ENCODE measurements at places on chromosomes 12 and 14.
A peak's percentile ranks its signal among the peaks of the same experiment; 100 is the strongest.

DNA sequence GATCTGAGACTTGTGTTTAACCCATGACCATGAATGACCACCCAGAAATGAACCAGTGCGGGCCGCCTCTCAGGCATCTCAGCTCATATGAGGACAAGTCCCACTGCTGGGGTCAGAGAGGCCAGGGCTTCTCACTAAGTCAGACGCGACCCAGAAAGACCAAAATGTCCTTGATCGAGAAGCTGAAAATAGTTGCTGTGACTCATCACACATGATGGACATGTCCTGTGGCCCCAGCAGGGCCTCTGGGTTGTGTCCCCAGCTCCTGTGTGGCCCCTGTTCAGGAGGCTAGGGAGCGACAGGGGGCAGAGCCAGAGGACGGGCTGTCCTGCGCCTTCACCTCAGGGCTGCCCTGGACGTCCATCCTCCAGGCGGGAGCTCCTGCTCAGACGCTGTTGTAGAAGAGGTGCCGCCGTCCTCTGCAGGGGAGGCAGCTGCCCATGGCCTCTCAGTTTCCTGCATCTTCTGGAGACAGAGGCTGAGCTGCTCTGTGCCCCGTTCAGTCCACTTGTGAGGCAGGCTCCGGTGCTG, 29.0 kb upstream of the FAM181A start:
- no peak for DNase-seq

DNA sequence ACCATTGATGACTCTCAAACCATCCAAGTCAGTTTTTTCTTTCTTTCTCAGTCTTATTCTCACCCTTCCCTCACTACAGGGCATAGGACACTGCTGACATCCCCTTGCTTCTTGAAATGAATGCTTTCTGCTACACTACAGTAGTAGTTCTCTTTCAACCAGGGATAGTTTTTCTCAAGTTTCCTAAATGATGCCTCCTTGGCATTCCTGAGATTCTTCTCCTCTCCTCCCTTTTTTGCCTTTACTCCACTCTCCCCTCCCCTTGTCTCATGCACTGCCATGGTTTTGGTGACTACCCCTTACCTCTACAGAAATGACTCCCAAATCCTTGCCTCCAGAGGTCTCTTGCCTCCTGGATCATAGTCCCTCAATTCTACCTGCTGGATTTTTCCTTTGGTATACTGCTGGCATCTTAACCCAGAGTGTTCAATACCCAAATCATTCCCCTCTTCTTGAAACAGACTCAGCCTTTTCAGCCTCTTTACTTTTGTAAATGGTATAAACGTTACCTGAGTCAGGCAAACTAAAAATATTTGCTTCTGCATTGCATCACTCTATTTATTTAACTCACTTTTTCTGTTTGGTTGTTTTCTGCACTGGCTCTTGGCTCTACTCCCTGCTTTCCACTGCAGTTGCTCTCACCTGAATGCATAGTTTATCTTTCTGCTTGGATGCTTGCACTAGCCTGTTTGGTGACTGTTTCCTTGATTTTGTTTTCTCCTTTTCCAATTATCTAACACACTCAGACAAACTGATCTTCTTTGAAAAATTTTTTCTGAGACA, 211.6 kb upstream of the IGF1 start:
- DNase-seq = no peak

- DNase-seq = no peak
These were observed 133.2 kb downstream of the SLC35F4 start for GRCh38 chr14:57732463-57733285.

GRCh38 chr14:67172056-67172455, 17.2 kb upstream of the GARIN2 start:
- no peak for DNase-seq

DNA sequence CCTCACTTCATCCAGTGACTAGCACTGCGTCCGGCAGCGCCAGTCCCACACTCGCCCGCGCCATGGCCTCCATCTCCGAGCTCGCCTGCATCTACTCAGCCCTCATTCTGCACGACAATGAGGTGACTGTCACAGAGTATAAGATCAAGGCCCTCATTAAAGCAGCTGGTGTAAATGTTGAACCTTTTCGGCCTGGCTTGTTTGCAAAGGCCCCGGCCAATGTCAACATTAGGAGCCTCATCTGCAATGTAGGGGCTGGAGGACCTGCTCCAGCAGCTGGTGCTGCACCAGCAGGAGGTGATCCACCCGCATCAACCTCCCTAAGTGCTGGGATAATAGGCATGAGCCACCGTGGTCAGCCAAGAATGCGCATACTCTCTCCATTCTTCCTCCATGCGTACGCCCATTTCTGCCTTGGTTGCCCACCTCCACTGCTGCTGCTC, 59.9 kb downstream of the IRF2BPL start:
- no peak for DNase-seq

DNA sequence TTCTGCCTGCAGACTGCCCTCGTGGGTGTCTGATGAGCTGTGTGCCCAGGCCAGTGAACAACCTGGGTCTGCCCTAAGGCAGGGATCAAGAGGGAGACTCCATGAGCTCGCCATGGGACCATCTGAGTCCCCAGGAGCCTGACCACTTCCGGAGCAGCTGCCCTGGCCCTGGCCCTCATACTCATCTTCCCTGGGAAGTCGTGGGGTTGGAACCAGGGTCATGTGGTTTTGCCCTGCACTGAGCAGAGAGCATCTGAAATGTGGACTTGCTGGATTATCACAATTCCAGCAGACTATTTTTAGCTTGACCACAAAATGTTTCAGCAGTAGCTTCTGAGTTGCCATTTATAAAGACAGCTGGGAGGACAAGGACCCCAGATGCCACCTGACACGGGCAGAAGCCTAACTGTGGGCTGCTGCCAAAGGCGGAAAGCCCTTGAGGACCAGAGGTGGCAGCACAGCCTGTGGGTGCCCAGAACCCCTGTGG, 6.7 kb downstream of the BTBD6 start:
- peak; percentile 23 for DNase-seq

- no peak for DNase-seq
These were observed 9.6 kb downstream of the MARS1 start for GRCh38 chr12:57497223-57498131.
